Stimulated activated CD8-positive, alpha-beta memory T cell treated with anti-CD3 and anti-CD28 coated beads, Interleukin-2, amount 100 ng/mL, for 1 hour (primary cell): ENCODE measurements at places on chromosomes 11 and 22.
A peak's percentile ranks its signal among the peaks of the same experiment; 100 is the strongest.

DNA sequence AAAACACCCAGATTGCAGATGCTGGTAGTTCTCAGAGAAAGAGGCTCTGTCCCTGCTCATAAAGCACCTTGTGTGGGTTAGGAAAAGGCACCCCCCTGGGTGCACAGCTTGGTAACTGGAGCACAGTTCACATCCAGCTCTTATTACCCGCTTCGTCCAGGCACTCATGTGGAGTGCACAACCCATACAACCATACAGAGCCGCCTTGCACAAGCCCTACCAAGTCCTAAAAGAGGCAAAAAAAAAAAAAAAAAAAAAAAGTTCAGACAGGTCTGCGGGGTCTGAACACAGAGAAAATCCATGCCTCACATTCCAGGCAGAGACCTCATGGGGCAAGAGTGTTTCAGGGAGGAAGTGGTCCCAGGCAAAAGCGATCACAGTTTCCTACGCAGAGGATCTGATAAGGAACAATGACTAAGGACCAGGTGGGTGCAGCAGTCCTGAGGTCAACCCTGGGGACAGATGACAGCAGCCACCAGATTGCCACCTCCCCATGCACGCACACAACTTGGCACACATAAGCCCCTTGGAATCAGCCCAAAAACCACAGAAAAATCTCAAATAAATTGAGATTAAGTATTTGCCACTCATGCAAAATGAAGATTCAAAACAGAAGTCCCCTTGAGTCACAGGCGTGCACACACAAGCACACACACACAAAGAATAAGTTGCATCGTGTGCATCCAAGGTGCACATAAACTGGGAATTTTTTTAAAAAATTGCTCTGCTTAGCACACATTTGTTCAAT is 12.3 kb downstream of the MB start:
- no peak for DNase-seq

DNA sequence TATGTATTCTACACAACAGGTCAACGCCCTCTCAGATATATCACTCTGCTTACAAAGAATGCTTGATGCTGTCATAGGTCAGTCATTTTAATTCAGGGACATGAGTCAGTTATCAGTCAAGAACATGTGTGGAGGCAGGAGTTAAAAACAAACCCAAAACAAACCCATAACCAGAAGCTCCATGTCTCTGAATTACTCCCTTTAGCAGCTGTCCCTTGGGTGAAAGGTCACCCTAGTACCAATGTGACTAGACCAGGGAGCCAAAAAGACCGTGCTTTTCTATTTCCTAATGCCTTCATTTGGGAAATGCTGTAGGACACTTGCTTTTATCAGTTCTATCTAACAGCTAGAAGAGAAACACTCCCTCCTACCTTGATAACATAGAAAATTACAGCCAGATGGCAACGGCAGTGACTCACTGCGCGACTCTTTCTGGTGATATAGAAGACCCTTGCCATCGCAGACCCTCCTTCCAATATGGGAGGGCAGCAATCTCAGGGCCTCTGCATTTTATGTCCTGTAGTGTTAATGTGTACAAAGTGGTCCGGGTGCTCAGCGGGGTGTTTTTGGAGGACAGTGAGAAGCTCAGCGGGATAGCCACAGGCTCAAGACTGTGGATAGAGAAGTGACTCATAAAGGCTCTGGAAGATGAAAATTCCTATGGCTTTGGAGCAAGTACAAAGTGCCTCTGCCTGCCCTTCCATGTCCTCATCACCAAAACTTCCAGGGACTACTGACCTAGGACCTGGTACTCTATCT is 24.8 kb downstream of the APOL5 start:
- no peak for DNase-seq

- DNase-seq: no peak
Measured at GRCh38 chr11:39780131-39780530, 1679.3 kb downstream of the LRRC4C start.

GRCh38 chr11:67680696-67681470 is 6.5 kb upstream of the ALDH3B2 start:
- no peak for DNase-seq

DNA sequence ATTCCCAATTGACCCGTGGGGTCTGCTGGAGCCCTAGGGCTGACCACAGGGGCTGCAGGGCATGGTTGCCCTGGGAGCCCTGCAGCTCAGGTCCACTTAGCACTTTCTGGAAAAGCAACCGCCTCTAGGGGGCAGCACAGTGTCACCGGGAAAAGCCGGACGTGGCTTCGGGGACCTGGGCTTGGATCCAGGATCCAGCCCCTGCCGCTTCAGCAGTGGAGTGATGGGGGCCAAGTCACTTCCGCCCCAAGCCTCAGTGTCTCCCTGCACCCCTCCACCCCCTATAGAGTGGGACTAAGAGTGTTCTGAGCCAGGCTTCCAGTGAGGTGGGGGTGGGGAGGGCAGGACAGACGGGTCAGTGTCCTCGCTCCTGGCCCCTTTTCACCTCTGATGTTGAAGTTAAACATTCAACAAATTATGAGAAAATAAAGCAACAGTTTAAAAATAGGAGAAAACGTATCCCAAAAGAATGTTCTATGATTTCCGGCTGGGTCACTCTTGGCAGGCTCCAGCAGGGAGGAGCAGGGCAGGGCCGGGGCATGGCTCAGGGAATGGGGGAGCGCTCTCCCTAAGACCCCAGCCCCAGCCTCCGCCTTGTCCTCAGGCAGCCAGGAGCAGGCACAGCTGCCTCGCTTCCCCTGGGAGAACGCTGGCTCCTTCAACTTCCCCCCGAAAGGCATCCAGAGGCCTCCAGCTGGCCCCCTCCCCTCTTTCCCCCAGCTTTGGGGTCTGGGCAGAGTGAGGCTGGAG is 96.5 kb upstream of the FGF3 start:
- peak; percentile 13 for DNase-seq

DNA sequence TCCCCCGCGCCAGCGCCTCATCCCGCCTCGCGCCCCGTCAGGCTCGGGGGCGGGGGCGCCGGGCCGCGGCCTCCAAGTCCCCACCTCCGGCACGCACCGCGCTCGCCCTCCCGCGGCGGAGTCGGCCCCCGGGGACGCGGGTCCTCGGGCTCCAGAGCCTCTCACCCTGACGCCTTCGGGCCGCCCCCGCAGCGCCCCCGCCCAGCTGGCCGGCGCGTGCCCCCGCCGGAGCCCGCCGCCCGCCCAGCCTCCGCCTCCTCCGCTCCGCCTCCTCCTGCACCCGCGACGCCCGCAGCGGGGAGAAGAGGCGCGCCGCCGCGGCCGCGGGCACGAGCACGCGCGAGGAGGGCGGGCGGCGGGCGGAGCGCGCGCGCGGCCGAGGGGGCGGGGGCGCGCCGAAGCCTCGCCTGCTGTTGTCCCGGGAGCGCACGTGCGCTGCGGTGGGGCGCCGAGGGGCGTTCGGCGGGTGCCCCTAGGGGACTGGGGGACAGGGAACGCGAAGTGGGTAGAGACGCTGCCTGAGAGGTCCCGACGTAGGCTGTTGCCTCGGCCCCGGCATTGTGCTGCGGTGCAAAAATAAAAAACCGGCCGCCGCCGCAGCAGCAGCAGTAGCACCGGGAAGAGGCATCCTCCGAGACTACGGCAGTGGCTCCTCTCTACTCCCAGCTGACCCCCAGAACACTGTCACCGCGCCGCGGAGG is 87.4 kb upstream of the ARHGAP32 start:
- peak; percentile 45 for DNase-seq
